ENCODE measurements at places on chromosomes 2 and 18.

DNA sequence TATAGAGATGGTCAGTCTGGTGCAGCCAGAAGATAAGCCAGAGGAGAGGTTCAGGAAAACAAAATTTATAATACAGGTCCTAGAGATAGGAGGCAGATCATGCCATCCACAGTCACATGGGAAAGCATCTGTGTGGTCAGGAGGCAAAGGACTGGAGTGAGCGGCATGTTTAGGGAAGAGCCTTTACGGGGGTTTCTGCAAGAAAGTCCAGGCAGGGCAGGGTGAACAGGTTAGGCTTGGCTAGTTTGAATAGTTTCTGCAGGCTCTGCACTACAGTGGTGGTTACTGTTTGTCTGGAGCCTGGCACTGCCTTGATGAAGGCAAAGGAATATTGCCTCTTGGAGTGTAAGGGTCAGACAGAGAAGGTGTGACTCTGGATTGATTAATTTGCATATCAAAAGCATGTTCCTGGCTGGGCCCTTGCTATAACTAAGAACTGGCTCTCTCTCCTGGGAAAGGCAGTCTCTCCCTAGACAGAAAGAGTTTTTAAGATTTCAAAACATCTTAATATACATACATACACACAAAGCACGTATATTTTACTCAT is 1034.7 kb upstream of the CHAC2 start:
- no peak for DNase-seq

DNA sequence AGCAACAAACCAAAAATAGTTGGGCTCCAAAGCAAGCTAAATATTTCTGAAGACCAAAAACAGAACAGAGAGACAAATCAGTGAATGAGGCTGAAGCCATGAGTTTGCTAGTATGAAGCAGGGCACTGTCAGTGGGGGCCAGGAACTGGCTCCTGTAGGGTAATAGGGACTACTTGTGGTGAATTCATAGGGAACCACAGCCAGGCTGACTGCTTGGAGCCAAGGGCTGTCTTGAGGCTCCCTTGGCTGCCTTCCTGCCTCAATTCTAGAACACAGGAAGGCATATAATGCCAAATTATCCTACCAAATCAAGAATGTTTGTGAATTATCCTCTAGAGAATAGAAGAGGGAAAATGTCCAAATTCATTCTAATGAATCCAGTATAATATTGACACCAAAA is 406.0 kb downstream of the CCDC85A start:
- DNase-seq = no peak

DNA sequence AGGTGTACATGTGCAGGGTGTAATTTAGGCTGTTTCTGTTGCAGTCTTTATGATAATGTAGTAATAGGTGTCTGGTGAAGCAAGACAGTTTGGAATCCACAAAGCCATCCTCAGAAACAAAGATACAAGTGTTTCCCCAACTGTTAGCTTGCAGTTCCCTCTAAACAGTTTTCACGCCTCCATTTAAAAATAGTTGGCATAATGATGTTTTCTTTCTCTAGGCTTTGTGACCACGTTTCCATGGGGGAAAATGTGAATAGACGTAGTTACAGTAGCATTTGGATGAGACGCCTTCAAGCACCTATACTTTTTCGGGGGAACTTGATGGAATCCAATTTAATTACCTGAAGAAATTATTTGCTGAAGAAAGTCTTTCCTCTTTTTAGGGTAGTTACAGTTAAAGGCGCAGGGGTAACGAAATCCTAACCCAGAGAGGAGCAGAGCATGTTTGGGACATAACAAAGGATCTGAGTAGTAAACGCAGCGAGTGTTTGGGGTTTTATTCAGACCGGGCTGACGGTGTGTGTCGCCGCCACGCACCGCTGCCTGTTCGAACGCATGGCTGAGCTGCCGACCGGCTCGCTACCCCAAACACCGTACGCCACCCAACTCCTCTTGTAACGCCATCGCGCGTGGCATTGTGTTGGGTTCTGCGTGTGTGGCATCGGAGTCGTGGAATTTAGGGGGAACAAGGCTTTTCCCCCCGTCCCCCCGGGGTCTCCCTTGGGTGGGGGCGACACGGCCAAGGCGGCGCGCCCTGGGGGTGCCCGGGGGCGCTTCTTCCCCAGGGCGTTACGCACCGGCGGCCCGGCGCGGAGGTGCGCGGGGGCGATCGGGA is 681 bp upstream of the NRP2 start:
- DNase-seq = no peak

DNA sequence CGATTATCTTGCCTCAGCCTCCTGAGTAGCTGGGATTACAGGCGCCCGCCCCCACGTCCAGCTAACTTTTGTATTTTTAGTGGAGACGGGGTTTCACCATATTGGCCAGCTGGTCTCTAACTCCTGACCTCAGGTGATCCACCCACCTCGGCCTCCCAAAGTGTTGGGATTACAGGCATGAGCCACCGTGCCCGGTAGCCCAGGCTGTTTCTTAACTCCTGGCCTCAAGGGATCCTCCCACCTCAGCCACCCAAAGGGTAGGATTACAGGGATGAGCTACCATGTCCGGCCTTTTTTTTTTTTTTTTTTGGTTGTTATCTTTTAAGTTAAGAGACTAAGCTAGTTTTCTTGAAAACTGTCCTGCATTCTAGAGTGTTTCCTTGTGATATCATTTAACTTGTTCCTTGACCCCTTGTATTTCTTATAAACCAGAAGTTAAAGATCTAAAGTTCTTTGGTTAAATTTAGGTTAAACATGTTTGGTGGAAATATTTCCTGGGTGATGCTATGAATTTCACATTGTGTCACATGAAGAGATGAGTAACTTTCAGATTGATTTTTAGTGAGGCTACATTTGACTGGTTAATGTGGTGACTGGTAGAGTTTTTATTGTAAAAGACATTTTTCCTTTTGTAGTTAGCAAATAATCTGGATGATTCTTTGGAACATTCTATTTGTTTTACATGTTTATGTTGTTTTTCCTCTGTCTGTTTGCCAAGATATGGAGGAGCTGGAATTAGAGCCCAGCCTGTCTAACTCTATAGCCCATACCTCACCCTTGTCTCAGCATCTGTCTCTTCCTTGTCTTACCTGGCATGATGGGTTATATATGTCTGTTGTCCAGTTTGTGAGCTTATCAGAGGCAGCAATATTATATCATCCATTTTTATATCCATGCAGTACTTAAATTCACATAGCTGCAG is 5.2 kb downstream of the NCAPH start:
- DNase-seq = no peak

- DNase-seq = no peak
Measured at GRCh38 chr2:206154197-206154596, 5.0 kb downstream of the NDUFS1 start.

DNA sequence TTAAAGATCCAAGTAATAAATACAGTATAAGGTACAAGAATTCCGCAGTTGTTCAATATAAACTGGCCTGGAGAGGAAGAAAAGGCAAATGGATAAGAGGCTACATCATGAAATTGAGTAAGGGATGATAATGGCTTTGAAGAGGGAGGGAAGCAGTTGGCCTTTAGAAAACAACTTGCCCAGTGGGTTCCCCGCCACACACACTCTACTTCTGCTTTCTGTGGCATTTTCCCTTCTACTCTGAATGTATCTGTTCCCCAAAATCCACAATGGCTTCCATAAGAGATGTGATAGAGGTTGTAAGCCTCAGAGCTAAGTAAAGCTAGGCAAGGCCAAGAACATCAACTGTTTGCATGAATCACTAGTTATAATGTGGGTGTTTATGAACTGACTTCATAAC is 221.3 kb downstream of the MBD2 start:
- DNase-seq = no peak
